Right cardiac atrium (tissue), 5 donors: ENCODE measurements at places on chromosomes 6 and 20. TPM values are rescaled to one million over a fixed set of nuclear protein-coding genes. Genes with fewer than 3 reads are reported as not detected.
A peak's percentile ranks its signal among the peaks of the same experiment; 100 is the strongest.

DNA sequence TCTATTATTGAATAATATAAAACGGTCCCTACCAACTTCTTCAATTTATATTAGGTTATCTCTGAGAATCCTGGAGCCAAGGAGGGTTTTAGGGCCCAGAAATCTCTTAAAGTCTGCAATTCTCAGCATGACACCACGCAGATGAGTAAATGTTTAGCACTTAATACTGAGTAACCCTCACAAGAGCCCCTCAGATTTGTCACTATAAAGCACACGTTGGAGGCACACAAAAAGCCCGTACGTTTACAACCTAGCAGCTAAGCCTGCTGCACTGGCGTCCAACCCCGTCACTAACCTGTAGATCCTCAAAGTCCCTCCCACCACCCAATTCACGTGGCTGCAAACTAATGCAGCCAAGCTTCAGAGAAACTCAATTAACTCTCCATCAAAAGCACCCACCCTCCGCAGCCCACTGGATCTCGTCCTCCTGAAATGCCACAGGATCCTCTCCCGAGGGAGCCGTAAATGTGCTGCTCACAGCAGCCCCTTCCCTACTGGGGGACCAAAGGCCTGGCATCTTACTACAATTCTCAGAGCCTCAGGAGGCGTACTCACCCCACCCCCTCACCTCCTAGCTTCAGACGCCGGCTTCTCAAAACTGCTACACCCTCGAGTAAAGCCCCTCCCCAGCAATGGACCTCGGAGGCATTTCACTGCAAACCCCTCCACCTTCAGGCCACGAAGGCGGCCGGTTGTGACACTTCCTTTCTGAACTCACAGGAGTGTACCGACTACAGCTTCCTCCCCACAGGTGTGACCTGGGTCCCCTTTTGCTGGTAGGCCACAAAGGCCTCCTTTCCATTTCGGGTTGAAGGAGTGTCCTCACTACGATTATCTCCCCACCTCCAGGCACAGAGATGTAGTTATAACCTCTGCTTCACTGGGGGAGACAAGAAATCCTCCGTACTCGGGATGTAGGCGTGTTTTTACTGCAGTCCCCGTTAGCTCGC is 909 bp downstream of the CPNE1 start:
- peak; percentile 27 for DNase-seq

GRCh38 chr6:134870677-134871498 is 79.0 kb downstream of the ALDH8A1 start:
- DNase-seq, result no peak

DNA sequence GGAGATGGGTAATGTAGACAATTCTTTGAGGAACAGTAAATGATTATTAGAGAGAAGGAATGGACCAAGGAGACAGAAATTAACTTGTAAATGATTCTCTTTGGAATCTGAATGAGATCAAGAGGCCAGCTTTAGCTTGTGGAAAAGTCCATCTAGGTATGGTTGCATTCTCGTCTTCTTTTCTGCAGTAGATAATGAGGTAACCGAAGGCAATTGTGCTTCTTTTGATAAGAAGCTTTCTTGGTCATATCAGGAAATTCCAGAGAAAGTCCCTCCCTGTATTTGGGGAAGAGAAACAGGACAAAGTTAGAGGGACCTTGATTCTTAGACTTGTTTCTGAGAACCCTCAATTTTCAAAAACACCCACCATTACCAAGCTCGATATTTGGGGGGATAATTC is 109.1 kb upstream of the PRSS16 start:
- no peak for DNase-seq

DNA sequence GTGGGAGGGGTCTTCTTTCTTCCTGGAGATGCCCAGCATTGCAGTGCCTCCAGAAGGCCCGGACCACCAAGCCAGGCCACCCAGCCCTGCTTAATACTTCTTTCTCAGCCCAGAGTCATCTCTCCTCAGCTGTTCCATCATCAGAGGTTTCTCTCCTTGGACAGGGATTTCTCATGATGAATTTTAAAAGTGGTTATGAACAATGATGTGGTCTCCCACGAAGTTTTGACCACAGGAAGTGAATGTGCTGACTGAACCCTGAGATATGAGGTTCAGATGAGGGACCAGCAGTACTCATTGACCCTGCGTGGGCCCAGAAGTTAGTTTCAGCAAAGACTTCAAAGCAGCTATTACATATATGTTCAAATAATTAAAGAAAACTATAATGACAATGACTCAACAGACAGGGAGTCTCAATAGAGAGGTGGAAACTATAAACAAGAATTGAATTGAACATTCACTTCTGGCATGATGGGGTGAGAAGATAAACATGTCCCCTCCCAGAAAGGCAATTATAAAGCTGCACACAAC is 114.5 kb upstream of the SLC22A16 start:
- DNase-seq, result no peak

GRCh38 chr6:66675906-66676305 is 968.9 kb upstream of the EYS start:
- no peak for DNase-seq

DNA sequence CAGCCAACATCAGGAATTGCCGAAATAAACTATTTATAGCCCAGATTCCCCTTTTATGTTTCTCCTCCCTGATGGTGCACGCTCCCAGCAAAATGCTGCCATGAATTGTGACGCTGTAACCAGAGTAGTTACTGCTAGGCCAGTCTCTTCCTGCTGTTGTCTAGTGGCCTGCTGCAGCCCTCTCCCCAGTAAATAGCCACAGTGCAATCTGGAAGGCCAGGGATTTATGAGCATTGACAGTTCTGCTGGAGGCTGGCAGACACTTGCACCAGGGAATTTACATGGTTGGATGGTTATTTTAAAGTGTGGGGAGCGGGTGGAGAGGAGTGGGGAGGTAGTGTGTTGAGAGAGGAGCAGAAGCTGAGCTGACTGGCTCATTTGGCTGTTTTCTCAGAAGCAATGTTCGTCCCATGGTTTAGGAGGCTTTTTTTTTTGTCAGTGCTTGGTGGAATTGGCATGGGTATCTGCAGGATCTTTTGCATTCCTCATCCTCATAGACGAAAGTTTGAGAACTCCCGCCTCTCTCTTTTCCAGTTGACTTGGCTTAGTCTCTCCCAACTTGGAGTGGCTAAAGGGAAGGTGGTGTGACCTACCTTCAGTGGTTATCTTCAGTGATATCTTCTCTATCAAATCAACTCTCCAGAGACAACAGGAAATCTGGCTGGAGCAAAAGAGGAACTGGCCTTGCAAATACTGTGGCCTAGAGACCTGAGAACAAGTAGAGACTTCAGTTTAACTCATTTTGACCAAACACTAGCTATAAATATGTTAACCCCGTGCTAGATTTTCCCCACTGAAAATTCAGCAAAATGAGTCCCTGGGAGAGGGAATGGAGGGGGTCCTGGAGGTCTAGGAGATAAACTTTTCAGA is 99.3 kb upstream of the VSTM2L start:
- no peak for DNase-seq

- DNase-seq, result no peak
Observed at GRCh38 chr20:18312723-18313122, 24.4 kb downstream of the ZNF133 start.

- DNase-seq, result no peak
Observed at GRCh38 chr6:47076422-47077344, 34.6 kb upstream of the ADGRF1 start.

DNA sequence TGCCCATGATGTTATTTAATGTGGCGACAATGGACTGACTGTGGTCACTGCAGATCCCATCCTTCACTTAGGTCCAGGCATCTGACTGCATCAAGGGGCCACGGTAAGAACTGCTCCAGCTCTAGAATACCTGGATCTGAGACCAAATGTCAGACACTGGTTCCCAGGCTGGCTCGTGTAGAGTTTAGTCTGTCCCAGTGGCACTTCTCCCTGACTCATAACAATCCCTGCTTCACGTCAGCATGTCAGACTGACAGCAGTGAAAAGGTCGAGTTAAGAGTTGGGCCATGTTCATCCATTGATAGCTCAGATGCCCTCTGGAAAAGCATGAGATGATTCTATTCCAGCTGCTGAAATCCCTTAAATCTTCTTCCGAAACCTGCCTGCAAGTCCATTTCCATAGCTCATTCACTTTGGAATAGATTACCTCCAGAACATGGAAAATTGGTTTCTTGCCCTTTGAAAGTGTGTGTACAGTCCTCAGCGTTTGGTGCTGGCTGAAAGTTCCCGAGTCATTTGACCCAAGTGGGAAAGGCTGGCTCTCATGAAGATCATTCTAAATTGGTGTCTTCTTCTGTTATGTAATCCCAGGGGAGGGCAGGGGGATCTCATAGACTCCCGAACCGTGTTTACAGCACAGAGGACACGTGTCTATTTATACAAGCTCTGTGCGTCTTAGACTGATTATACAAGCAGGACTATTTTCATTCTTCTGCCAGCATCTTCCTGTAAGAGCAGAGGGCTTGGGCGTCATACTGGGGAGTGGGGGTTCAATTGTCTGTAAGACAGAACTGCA is 160.8 kb downstream of the ZDHHC14 start:
- no peak for DNase-seq

GRCh38 chr6:112827793-112828192 is 480.7 kb downstream of the RFPL4B start:
- DNase-seq, result peak; percentile 75

- DNase-seq, result no peak
Observed at GRCh38 chr6:42378125-42378524, 73.6 kb downstream of the TRERF1 start.

- no peak for DNase-seq
Observed at GRCh38 chr6:53041356-53041755, 23.8 kb upstream of the FBXO9 start.

DNA sequence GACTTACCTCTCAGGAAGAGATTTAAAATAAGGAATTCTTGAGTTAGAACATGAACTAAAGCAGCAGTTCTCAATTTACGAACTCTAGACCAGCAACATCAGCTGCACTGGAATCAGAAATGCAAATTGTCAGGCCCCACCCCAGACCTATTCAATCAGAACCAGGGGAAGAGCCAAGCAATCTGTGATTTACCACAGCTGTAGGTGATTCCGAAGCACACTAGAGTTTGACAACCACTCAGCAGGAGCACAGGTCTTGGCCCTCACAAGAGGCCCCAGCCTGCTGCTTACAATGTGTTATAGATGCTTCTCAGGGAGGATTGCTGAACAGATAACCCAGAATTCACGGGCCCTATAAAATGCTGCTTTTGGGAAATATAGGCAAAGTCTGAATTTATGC is 279.2 kb downstream of the PTPRK start:
- no peak for DNase-seq

DNA sequence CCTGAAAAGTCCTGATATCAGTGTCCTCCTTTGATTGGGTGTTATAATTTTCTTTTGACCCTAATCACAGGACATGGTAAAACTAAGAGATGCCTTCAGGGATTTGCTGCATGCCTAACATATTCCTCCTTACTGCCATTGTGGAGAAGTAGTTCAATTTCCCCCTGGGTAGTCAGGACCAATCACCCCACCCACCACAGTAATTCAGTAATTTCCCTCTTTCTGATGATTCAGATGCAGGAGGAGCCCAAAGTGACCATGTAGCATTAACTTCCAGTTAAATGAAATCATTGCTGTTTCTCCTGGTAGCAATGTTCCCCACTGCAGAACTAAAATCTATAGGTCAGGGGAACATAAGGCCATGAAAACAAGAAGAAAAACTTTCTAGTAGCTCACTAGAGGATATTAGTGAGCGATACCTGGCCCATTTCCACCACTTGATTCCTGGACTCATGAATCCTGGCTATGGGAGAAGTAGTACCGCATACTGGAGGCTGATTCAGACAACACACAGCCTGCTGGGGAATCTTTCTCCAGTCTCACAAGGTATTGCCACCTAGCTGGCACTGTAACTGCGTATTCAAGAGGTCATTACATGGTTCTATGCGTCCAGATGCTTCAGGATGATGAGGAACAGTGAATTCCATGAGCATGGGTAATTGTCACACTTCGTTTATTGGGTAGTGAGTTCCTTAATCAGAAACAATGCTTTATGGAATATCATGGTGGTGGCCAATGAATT is 561.2 kb downstream of the HAO1 start:
- DNase-seq, result no peak

DNA sequence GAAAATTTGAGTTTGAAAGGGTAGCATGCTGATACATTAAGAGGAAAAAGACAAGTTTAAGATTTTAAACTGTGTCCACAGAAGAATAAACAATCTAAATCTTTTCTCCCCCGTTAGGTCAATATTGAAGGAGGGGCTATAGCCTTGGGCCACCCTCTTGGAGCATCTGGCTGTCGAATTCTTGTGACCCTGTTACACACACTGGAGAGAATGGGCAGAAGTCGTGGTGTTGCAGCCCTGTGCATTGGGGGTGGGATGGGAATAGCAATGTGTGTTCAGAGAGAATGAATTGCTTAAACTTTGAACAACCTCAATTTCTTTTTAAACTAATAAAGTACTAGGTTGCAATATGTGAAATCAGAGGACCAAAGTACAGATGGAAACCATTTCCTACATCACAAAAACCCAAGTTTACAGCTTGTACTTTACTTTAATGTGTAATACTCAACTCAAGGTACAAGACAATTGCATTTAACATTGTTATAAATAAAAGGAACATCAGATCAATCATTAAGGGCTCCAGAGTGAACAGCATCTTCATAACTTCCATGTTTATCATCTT is 10.8 kb downstream of the TCP1 start:
- no peak for DNase-seq

The CFAP61 gene
- total RNA-seq, result 0.75 TPM

The POLH gene
- 8.3 TPM for total RNA-seq
